ENCODE measurements at places on chromosomes 1 and 21.

DNA sequence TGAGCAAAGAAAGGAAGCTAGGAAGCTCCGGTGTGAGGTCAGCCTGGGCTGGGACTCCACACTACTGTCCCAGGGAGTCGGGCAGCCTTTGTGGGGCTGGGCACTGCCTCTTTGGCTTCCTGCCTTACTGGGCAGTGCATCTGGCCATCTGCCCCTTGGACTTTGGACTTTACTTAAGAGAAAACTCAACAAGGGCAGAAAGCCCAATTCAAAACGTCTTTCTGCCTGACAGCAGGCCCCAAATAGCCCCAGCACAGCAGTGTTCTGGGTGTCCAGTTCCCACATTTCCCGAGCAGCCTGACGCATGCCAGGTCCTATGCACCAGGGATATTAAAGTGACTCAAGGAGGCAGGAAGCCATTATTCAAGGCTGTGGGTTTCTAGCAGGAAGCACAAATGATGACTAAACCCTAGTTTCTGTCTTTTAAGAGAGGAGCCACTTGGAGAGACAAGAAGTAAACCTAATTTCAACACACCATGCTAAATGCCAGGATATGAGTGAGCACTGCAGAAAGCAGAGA is 37.9 kb upstream of the EDEM3 start:
- DNase-seq = no peak

GRCh38 chr1:204564835-204565234 is 48.6 kb downstream of the MDM4 start:
- no peak for DNase-seq

DNA sequence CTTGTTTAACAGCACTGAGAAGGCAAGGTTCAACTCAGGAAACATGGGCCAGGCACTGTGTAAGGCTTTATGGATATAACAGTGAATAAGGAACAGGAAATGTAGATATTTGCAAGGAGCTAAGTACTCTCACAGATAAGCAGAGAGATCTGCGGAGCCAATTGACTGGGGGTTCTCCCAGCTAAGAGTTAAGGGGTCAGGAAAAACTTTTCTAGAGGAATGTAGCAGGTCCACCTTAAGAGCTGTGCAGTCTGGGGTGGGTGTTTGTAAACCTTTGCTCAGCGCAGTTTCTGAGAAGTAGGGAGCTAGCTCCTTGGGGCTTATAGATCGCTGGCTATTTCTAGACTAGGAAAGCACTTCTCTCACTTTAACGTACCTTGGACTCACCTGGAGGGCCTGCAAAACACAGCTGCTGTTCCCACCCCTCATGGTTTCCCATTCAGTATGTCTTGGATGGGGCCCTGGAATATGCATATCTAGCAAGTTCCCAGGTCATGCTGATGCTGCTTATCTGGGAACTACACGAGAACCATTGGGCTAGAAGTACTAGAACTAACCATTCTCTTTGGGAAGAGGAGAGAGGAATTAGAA is 51.7 kb downstream of the TLCD4 start:
- no peak for DNase-seq

- DNase-seq = no peak
These were observed 4.5 kb downstream of the ZBED6 start for GRCh38 chr1:203799971-203800370.

DNA sequence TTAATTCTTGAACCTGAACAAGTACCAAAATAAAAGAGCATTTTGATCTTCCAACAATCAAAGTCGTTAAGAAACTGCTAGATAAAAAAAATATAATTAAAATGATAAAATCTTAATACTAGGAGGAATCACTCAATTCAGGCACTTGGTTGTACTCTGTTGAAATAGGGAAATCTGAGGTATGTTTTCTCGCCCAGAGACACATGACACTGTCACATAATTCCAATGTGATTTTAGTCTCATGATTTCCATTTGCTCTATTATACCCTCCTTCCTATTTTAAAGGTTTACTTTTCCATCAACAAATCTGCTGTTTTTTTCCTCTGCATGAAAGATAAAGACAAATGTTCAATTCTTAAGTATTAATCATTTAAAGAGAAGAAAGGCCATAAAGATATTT is 97.6 kb downstream of the ZZZ3 start:
- no peak for DNase-seq

DNA sequence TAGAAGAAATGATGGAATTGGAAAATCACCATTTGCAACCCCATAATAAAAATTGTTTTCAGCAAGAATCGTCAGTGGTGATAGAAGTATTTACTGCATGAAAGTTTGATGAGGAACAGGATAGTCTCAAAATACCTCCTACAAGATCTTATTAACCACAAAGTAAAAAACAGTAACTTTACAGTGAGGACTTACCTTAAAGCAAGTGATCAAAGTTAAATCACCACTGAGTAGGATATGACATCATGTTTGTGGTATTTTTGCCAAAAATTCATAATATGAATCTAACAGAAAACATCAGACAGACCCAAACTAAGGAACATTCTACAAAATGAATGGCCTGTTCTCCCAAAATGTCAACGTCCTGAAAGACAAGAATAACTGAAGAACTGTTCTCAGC is 19.9 kb downstream of the ALDH9A1 start:
- DNase-seq = no peak

GRCh38 chr1:179938752-179939151 is 15.9 kb upstream of the CEP350 start:
- DNase-seq = no peak

DNA sequence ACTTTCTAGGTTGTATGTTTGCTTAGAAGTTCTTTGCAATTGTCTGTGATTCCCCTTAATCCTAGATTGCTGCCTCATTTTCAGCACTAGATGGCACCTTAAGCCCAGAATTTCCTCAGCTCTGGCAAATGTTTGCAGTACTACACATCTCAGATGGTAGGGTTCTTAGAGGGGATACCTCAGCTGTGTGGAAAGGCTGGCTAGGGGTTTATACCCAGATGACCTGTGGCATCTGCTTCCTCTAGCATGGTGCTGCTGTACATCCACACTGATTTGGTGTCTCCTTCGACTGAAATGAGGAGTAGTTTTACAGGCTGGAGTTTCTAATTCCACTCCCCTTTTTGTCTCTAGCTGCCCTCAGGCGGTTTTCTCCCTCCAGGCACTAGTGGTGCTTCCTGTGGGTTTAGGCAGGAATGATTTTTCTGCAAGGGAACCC is 23.5 kb downstream of the ASB17 start:
- DNase-seq = no peak

GRCh38 chr1:223401873-223402789 is 8.9 kb downstream of the CCDC185 start:
- no peak for DNase-seq

- no peak for DNase-seq
These were observed 48.8 kb downstream of the RNF220 start for GRCh38 chr1:44453798-44454349.

DNA sequence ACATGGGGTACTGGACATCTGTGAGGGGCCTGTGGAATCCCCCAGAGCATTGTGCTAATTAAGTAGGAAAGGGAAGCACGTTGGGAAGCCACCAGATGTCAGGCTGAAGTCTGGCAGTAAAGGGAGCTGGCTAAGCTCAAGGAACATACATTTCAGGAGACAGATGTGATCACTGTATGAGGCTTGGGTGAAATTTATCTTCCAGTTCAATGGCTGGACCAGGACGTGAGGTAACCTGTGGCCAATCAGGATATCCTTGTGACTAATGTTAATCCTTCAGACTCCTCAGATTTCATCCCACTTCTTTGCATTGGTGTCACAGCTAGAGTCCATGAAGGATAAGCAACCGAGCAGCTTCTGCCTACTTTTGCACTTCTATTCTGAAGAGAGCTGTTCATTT is 110.2 kb upstream of the APP start:
- no peak for DNase-seq

GRCh38 chr1:230826166-230826875 is 42.0 kb downstream of the C1orf198 start:
- no peak for DNase-seq

GRCh38 chr1:3465091-3465934 is 10.8 kb downstream of the ARHGEF16 start:
- DNase-seq = no peak

GRCh38 chr1:39625462-39626273 is 13.8 kb downstream of the HEYL start:
- DNase-seq = no peak

- DNase-seq = no peak
These were observed 2.5 kb downstream of the PRDX6 start for GRCh38 chr1:173479649-173480048.

DNA sequence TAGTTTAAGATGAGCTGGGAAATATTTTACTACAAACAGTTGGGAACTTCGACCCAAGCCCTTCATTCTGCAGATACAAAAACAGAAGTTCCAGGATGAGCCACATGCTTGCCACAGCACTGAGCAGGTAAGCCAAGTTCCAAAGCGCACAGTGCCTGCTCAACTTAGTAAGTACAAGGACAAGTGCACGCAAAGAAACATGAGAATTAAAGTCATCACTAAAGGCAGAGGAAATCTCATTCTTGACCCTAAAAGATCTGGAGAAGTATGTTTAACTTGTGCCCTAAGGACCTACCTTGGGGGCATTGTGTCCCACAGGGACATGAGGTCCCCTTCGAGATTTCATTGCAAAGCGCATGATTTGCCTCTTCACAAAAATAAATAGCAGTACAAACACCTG is 1.2 kb upstream of the UBAP2L start:
- peak; percentile 30 for DNase-seq

DNA sequence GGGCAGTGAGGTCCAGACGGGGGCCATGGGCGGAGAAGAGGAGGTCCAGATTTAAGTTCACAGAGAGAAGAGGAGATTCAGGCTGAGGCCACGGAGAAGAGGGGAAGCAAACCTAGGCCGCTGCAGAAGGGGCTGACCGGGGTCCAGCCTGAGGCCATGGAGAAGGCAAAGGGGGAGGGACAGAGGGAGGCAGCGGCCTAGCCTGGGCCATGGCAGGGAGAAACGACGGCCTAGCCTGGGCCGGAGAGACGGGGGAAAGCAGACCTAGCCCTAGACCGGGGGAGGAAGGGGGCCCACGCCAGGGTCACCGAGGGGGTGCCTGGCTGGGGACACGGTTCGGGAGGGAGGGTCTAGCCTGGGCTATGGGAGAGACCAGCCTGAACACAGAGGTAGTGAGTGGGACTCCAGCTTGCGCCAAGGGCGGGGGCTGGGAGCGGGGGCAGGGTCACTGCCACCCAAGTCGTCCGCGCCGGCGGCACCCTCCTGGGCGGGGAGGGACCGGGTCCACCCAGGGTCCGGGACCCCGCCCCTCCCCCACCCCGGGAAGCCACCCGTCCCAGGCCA is 459 bp downstream of the CAPZB start:
- no peak for DNase-seq

- DNase-seq = no peak
These were observed 26.4 kb downstream of the KRTAP10-1 start for GRCh38 chr21:44513389-44514217.

GRCh38 chr1:38455829-38456530 is 403.6 kb downstream of the RRAGC start:
- no peak for DNase-seq

- no peak for DNase-seq
These were observed 136.1 kb downstream of the GPATCH2 start for GRCh38 chr1:217494767-217495166.

- DNase-seq = no peak
These were observed 6.5 kb downstream of the PPIE start for GRCh38 chr1:39745016-39745670.

GRCh38 chr1:235206533-235207208 is 45.6 kb upstream of the RBM34 start:
- no peak for DNase-seq

DNA sequence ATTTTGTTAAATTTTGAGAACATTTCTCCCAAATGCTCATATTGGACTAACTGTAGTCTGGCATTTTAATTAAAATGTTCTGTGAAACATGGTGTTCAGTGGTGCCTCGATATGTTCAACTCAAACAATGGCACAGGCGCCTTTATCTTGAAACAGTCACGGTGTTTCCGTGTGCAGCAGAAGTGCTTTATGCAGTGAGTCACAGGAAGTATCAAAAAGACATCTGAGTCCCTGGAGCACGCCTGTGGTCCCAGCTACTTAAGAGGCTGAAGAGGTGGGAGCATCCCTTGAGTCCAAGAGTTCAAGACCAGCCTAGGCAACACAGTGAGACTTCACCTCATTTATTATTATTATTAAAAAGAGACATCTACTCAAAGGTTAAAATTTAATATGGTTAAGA is 52.2 kb downstream of the GREM2 start:
- DNase-seq = no peak

- DNase-seq = no peak
These were observed 145.2 kb downstream of the TNR start for GRCh38 chr1:175597969-175598765.

- DNase-seq = peak; percentile 42
These were observed 131.4 kb upstream of the RAB4A start for GRCh38 chr1:229139331-229140118.

GRCh38 chr1:179955287-179955680 is 674 bp downstream of the CEP350 start:
- no peak for DNase-seq

DNA sequence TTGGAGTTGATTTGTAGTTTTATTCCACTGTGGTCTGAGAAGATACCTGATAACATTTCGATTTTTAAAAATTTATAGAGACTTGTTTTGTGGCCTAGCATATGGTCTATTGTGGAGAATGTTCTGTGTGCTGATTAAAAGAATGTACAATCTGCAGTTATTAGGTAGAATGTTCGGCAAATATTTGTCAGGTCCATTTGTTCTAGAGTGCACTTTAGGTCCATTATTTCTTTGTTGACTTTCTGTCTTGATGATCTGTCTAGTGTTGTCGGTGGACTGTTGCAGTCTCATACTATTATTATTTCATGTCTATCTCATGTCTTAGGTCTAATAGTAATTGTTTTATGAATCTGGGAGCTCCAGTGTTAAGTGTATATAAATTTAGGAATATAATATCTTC is 116.8 kb downstream of the NME7 start:
- no peak for DNase-seq

DNA sequence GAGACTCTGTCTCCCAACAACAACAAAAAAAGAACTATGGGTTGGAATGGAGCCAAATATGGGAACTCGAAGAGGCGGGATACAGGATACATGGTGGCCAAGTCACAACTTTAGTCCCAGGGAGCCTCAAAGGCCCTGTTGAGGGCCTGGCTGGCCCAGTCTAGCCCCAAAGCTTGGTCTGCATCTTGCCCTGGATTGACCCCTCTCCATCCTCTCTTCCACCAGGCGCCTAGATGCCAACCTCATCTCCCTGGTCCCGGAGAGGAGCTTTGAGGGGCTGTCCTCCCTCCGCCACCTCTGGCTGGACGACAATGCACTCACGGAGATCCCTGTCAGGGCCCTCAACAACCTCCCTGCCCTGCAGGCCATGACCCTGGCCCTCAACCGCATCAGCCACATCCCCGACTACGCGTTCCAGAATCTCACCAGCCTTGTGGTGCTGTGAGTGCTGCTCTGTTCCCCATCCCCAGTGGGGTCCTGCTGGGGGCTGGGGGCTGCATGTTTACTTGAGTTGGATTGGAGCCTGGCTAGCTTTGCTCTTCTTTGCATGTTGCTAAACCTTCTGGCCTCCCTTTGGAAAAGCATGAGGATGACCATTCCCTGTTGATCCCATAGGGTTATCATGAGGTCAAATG is 65.5 kb downstream of the UBE2T start:
- DNase-seq = no peak

- no peak for DNase-seq
These were observed 78.2 kb upstream of the SDC3 start for GRCh38 chr1:30986755-30987154.

All from stimulated activated CD8-positive, alpha-beta memory T cell treated with anti-CD3 and anti-CD28 coated beads, Interleukin-4, amount 100 ng/mL, for 48 hours (primary cell).